ENCODE measurements at places on chromosomes 7 and 10.

DNA sequence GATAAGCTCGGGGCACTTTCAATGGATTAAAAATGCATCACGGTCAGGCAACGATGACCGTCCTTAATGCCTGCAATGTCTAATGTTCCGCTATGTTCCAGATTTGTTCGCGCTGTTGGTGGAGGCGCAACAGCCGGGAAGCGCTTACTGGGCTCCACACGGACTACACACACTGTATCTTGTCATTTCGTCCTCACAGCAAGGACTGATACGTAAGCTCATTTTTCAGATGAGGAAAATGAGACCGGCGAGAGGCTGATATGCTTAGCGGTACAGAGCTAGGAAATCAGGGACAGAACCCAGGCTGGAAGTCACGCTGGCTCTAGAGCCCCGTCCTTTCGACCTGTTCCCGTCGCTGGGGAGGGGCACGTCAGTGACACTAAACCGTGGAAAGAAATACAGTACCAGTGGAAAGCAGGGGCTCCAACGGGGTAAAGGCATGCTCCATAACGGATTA lies 670 bp downstream of the TPK1 start:
- no peak for DNase-seq

GRCh38 chr7:78585980-78586379 lies 787.4 kb downstream of the PHTF2 start:
- DNase-seq, result no peak

DNA sequence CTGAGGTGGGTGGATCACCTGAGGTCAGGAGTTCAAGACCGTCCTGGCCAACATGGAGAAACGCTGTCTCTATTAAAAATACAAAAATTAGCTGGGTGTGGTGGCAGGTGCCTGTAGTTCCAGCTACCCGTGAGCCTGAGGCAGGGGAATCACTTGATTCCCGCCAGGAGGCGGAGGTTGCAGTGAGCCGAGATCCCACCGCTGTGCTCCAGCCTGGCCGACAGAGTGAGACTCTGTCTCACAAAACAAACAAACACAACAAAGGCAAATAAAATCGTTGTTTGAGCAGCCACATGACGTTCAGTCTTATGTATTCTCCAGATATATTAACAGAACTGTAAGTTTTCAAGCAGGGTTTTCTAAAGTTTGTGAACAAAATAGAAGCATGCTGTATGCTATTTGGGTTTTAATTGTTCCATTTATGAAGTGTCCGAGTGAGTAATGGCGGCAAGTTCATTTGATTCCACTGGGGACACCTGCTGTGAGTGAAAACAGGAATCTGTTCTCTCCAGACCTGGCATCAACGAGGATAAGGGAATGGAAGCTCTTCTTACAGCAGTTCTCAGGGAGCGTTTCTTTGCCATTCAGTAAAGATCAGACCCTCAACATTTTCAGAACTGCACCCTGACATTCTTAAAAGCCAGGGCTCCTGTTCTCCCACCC lies 122.5 kb upstream of the PITRM1 start:
- DNase-seq, result no peak

GRCh38 chr10:29508554-29509244 lies 126.1 kb downstream of the SVIL start:
- no peak for DNase-seq

DNA sequence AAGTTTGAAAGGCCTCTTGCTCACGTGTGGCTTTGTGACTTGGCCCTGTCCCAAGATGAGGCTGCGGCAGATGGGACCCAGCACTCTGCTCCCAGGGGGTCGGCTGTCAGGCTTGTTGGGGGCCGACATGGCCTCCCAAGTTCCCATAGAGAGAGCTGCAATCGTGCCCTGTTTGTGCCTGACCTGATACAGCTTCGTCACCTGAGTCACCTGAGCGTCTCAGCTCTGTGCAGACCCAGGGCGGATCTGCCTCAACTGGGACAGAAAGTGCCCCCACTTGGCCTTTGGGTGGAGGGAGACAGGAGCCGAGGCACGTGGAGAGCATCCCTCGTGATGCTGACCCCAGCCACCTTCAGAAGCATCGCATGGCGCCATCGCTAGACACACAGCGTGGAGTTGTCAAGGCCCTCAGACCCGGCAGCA lies 21.7 kb downstream of the PAPOLB start:
- no peak for DNase-seq

DNA sequence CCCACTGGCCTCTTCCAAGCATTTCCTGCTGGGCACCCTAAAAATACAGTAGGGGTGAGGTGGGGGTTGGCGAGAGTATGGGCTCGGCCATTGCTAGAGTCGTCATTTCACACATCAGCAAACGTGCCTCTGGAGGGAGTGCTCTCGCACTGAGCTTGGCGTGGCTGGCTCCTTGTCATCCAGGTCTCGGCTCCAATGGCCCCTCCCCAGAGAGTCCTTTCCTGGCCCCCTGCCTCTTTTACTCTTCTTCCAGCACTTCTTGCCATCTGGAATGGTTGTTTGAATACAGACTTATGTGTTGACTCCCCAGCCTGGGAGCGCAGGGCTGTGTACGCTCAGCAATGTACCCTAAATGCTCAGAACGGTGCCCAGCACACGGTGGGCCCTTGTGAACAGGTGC lies 18.8 kb downstream of the UNC5B start:
- DNase-seq, result no peak

- no peak for DNase-seq
Observed at GRCh38 chr7:135385209-135385608, 124.7 kb downstream of the CNOT4 start.

DNA sequence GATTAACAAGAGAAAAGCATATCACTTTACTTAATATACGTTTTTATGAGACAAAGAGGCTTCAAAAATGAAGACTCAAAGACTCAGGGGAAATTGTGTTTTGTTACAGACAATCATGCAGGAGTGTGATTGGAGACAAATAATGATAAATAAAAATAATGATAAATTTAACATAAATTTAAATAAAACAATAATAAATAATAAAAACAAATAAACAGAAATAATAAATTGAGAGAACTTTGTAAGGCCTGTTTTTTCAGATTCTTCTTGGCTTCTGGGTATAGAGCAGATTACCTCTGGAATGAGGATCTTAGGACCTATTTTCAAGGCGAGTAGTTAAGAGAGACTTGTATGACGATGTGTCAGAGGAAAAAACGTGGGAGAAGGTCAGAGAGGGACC lies 271.4 kb upstream of the POT1 start:
- DNase-seq, result no peak

DNA sequence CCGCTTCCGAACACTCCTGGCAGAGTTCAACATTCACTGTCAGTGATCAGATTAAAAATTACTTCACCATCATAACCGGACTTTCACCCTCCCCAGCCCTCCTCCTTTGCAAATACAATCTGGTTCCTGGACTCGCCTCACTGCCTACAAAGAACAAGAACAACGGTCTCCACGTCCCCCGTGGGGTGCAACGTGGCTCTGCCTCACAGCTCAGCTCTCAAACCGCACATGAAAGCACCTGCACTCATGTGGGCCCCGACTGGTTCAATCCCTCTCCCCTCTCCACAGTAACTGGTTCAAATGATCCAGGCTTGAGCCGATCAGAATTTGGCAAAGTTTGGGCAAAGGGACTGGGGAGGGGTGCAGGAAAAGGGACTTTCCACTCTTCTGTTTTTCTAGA lies 21.0 kb downstream of the ASB13 start:
- DNase-seq, result no peak

DNA sequence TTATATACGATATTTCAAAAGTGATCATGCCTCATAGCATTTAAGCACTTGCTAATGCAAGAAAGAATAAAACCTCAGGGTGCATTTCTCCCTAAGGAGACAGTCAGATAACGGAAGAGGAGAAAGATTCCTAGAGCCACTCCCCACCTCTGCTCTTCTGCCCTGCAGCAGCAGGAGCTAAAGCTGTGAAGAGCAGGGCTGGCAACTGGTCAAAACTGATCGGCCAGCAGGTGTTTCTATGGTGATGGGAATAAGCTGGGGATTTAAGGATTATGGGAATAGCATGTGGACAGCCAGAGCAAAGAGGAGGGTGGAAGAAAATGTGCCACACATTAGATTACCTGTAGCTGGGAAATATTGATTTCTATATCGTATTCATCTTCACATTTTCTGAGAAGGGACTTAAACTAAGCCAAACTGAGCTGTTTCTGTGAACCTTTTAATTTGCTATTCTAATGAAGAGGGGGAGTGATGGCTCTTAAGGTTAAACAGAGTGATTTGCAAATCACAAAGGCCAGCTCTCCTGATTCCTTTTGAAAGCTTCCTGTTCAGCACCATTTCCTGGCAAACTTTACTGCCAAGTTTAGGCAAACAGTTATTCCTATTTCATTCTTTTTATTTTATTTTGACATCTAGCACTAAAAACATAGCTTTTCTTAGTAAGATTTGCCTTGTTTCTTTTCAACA lies 268.9 kb upstream of the PFKP start:
- DNase-seq, result no peak

GRCh38 chr7:118029826-118030422 lies 154.0 kb upstream of the LSM8 start:
- DNase-seq, result no peak

DNA sequence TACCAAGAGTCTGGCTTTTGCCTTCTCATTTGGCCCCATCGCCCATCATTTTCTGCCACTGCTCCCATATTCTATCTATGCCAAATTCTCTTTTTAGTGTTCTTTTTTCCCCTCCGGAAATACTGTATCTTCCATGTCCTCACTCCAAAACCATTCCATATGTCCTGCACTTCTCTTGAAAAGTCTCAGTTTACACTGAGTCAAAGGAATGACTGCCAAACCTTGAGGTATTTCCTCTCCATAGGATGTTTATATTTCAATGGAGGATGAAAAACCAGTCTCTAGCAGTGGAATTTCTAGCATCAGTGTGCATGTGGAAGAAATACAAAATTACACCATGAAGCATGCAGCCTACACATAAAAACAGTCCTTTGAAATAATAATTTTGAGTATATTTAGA lies 121.4 kb upstream of the PHYHIPL start:
- DNase-seq, result no peak

DNA sequence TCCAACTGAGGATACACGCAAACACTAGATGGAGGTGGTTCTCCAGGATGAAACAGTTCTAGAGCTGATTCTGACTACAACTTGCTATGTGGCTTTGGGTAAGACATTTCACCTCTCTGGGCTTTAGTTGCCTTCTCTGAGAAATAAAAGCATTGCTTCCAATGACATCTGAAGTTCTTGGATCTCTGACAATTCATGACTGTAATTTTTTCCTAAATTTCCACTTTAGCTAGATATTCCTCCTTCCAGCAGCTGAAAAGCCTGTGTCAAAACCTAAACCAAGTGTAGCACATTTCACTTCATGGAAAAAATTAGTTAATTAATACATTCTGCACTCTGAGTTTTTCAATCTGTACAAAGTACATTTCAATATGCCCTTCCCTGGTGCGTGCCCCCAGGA lies 50.0 kb upstream of the ANK3 start:
- no peak for DNase-seq

GRCh38 chr7:494259-494687 lies 25.4 kb downstream of the PDGFA start:
- DNase-seq, result no peak

GRCh38 chr10:3943695-3944257 lies 158.8 kb upstream of the KLF6 start:
- DNase-seq, result no peak

- DNase-seq, result no peak
Observed at GRCh38 chr10:26858707-26859034, 2.1 kb downstream of the ABI1 start.

- no peak for DNase-seq
Observed at GRCh38 chr7:34747867-34748727, 90.1 kb downstream of the NPSR1 start.

GRCh38 chr10:124366825-124367224 lies 51.9 kb downstream of the OAT start:
- DNase-seq, result no peak

DNA sequence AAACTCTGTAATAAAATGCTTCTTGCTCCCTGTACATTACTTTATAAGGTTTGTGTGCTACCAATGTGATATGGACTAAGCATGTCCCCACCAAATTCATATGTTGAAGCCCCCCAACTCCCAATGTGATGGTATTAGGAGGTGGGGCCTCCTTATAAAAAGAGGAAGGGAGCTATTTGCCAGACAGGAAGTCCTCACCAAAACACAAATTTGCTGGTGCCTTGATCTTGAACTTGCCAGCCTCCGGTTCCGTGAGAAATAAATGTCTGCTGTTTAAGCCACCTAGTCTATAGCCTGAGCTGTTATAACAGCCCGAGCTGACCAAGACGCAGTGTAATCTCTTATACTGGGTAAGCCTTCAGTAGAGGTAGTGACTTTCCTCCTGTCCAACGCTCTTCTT lies 114.5 kb downstream of the INHBA start:
- DNase-seq, result no peak

All from NCI-H187 (cell line).